CD4-positive, alpha-beta T cell (primary cell): ENCODE measurements at places on chromosomes 7 and 10.

GRCh38 chr10:69856601-69857166 is 55.0 kb downstream of the COL13A1 start:
- DNase-seq, result no peak

DNA sequence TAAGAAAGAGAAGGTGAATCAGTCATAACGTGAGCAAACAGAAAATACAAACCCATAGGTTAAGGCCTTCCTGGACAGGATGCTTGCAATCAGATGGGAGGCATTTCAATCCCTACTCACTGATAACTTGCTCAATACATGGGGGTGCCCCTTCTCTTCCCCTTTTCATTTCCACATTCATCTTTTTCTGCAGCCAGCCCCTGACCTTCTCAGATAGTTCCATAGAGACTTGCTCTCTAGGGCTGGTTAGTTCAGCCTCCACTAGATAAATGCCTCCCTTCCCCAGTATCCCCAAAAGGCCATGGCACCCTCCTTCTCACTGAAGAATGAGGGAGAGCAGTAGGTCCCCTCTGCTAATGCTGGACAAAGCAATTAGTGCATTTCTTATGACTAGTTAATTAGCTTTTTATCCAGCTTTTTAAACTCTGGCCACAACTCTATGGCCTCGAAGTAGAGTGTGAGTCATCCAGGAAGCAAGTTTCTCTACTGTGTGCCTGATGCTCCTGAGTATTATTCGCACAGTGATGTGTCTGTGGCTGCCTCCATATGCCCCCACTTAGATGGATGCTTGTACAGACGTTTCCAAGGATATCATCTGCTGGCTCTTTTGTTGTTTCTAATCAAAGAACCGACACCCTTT is 12.7 kb downstream of the CHN2 start:
- DNase-seq, result no peak

GRCh38 chr7:34081935-34082334 is 176.6 kb downstream of the BMPER start:
- no peak for DNase-seq

GRCh38 chr10:97154781-97155180 is 31.0 kb downstream of the SLIT1 start:
- DNase-seq, result no peak

DNA sequence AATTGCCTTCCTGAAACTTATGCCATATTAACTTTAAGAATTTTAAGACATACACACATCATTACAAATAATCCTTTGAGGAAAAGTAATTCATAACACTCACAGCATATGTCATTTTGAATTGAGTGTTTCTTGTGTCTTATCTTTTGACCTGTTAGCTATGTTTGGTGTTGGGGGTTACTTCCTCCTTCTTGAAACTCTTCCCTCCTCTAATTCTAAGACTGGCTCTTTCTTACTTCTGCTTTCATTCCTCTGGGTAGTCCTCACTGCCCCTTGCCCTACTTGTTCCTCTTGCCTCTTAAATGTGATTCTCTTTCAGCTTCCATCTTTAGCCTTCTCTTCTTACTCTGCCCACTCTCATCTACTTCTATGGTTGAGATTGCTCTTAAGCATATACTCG is 28.3 kb upstream of the PIP4K2A start:
- DNase-seq, result no peak

- DNase-seq, result no peak
These were observed 75.6 kb downstream of the MYOF start for GRCh38 chr10:93406364-93407145.

- peak; percentile 3 for DNase-seq
These were observed 788 bp downstream of the AKAP9 start for GRCh38 chr7:91941450-91941849.

GRCh38 chr10:6525599-6526165 is 54.4 kb downstream of the PRKCQ start:
- no peak for DNase-seq

- peak; percentile 79 for DNase-seq
These were observed 361.8 kb downstream of the GATA3 start for GRCh38 chr10:8416192-8416701.

DNA sequence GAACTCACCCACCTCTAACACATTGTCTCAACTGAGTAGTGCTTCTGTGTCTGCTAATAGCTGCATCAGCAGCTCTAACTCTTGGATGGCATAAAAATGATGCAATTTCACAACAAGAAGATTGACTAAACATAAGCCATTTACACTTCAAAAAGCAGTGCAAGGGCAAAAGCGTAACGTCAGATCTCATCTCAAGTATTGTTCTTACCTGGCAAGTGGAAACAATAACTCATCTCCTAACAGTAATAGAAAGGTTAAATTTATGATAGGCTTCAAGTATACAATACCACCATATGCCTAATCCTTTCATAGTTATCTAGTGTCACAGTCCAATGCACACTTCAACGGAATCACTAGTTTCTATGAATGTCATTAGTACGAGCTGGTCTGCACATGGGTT is 14.8 kb downstream of the TPK1 start:
- DNase-seq, result no peak

DNA sequence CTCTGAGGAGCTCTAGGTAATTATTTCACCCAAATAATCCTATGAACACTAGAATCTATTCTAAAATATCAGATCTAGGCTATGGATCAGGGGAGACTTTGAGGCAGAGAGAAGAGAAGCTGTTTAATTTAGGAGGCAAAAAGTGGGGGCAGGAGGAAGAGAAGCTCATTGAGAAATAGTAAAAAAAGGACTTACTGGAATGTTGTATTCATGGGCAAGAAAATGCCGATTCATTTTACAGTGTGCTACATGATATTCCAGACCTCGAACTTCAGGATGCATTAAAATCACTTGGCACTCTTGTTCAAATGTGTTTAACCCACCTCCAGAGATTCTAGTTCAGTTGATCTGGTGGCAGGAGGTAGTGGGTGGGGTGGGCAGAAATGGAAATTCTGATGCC is 109.5 kb upstream of the ITGB1 start:
- no peak for DNase-seq

GRCh38 chr10:119283387-119283786 is 76.0 kb downstream of the GRK5 start:
- no peak for DNase-seq

- DNase-seq, result no peak
These were observed 72.1 kb downstream of the RNF133 start for GRCh38 chr7:122626785-122627184.

GRCh38 chr7:136293272-136293671 is 316.1 kb upstream of the MTPN start:
- DNase-seq, result no peak

DNA sequence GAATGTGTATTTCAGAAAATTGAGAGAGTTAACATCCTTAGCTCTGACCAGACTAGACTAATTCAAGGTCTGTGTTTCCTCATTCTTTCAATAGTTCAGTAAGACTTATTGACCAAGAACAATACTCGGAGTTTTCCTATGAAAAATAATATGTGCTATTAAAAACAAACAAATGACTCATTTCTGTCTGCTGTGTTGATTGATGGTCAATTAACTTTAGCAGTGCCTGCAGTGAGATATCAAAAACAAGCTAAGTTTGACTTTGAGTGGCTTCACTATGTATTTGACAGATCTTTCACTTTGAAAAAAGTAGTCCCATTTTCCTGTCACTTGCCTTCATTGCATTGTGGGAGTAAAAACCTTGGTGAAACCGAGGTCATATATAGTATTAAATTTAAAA is 91.0 kb downstream of the GNAT3 start:
- no peak for DNase-seq

GRCh38 chr7:47253650-47254080 is 328.2 kb downstream of the TNS3 start:
- DNase-seq, result no peak

DNA sequence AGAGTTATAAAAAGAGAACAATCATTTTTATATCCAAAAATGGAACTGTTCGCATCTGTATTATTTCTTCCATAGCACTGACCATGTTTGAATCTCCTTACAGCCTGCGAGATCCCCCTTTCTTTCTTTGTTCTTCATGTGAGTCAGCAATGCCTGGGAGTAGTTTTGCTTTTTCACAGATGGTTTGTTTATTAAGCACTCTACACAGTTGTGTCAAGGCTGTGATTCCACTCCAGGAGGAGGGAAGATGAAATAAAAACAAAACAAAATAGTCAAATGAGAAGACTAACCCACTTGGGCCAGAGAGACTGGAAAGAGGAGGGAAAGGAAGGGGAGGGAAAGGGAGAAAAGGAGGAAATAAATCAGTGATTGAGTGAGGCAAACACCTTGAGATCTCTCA is 7.8 kb downstream of the LIPF start:
- DNase-seq, result no peak

DNA sequence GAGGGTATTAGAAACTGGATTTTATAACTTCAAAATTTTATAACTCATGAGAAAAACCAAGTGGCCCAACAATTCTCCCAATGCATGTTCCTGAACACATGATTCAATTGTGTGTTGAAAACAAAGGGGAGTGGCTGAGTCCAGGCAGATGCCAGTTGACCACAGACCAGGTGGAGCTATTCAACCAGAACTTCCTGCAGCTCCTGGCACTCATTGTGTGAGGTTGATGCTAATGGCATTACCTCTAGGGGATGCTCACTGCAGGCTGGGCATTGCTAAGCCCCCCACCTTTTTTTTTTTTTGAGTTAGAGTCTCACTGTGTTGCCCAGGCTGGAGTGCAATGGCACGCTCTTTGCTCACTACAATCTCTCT is 20.3 kb downstream of the MYOF start:
- DNase-seq, result no peak

DNA sequence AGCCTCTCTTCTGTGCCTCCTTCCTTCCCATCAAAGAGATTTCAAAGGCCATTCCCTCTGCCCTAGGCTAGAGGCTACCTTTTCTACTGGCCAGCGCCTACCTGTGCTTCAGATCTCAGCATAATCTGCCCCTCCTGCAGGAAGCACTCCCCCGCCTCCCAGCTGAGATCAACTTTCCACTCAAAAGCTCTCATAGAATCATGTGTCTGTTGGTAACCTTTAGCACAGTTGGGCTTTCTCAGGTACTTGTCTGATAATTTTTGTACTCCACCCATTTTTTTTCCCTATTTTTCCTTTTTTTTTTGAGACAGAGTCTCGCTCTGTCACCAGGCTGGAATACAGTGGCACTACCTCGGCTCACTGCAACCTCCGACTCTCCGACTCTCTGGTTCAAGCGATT is 231.0 kb upstream of the PRSS58 start:
- no peak for DNase-seq

DNA sequence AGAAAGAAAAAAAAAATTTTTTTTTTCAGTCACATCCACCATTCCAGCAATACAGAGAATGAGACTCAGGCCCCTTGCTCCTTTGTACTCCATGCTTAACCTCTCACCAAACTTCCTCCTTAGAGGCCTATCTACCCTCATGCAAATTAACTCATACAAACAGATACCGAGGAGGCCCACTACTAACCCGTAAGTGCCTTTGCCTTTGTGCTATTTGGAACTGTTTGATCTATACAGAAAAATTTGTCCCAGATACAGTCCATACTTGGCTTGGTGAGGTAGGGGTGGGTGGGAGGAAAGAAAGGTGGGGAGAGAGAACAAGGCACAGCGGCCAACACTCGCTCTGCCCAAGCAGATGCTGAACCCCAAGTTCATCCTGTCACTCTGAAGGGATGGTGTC is 87.8 kb upstream of the DUSP5 start:
- no peak for DNase-seq

GRCh38 chr7:107579554-107579884 is 527 bp upstream of the BCAP29 start:
- no peak for DNase-seq

DNA sequence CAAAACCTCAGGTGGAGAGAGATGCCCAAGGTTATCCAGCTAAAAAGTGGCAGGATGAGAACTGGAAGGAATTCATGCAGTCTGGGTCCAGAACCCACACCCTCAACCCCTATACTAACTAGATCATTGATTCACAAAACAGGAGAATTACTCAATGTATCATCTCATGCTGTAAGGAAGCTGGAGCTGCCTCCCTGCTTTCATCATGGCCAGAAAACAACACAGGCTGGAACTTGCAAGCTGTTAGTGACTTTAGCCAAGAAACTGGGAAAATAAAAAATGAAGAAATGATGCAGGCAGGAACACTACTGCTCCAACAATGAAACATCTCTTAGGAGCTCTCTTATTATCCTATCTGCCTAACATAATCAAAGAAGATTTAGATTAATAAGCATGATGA is 619.8 kb upstream of the CELF2 start:
- no peak for DNase-seq

DNA sequence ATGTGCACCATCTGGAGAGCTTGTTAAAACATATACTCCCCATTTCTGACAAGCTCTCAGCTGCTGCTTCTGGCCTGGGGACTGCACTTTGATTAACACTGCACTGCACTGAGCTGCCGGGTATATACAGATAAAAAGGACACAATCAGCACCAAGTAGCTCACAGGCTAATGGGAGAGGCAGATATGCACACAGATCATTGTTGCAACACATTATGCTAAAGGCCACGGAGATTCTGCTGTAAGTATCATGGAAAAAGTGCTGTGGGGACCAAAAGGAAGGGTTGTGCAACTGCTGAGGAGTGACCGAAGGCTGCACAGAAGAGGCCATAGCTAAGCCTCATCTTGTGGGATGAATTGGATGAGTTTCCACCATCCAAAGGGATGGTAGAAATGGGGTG is 455.2 kb downstream of the SORCS3 start:
- DNase-seq, result no peak

GRCh38 chr7:145434811-145435210 is 599.0 kb upstream of the TPK1 start:
- DNase-seq, result no peak

DNA sequence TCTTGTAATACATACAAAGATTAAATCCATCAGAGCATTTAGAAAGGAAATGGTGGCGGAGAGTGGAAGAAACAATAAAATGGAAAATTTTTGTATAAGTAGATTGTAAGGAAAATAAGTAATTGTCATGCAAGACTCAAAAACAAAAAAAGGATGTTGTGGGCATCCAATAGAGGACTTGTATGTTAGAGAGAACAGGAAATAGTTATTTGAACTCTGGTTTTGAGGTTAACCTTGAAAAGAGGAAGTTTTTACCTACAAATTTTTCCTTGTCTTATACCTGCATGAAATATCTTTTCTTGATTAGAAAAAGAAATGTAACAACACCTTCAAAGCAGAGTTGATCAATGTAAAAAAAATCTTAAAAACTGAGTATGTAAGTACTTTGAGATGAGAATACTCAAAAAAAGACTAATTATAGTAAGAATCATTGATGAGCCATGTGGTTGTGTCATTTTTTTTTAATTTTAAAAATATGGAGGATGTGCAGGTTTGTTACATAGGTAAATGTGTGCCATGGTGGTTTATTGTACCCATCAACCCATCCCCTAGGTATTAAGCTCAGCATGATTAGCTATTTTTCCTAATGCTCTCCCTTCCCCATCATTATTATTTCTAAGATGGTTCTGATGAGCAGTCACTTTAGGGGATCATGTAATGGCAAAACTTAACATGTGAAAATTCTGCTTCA is 11.9 kb downstream of the TMEM106B start:
- DNase-seq, result no peak

DNA sequence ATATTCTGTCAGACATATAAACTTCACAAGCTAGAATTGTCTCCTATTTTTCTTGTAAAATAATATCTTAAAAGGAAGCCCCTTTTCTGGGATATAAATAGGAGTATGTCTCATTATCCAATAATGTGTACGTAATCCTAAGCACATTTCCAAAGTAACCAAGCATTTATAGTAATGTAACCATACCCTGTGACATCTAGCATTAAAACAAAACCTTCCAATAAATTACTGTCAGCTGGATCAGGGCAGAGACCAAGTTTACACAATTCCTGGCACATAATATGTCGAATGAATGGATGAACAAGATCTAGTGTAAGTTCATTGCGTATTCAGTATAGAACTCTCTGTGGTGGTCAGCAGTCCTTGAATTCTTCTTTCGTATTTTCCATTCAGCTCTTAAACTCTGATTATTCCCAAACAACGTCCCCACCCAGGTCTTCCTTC is 14.3 kb downstream of the CPED1 start:
- DNase-seq, result no peak

- DNase-seq, result no peak
These were observed 100.1 kb downstream of the HIP1 start for GRCh38 chr7:75638594-75639070.
